Stimulated activated CD8-positive, alpha-beta memory T cell treated with anti-CD3 and anti-CD28 coated beads, Interleukin-15, amount 100 ng/mL, for 24 hours (primary cell): ENCODE measurements at places on chromosomes 16 and 17.

DNA sequence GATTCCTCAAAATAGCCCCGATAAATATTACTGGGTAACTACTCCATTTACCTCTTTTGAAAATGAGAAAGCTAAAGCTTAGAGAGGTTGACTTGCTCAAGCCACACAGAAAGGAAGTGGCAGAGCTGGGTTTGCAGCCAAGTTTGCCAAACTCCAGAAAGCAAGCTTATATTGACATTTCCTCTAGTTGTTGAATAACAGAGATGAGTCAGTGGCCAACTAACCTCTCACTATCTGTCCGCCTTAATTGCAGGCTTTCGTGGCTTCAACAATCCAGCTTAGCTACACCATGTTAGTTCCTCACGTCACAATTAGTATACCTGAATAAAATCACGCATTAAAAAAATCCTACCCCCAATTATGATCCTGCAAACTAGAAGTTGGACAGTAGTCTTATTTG lies 151.7 kb downstream of the CNTNAP4 start:
- DNase-seq, result no peak

GRCh38 chr16:77898671-77899211 lies 110.4 kb downstream of the VAT1L start:
- no peak for DNase-seq

GRCh38 chr16:13471036-13471435 lies 448.9 kb upstream of the ERCC4 start:
- DNase-seq, result no peak

GRCh38 chr16:4214215-4214621 lies 27.7 kb downstream of the SRL start:
- no peak for DNase-seq

DNA sequence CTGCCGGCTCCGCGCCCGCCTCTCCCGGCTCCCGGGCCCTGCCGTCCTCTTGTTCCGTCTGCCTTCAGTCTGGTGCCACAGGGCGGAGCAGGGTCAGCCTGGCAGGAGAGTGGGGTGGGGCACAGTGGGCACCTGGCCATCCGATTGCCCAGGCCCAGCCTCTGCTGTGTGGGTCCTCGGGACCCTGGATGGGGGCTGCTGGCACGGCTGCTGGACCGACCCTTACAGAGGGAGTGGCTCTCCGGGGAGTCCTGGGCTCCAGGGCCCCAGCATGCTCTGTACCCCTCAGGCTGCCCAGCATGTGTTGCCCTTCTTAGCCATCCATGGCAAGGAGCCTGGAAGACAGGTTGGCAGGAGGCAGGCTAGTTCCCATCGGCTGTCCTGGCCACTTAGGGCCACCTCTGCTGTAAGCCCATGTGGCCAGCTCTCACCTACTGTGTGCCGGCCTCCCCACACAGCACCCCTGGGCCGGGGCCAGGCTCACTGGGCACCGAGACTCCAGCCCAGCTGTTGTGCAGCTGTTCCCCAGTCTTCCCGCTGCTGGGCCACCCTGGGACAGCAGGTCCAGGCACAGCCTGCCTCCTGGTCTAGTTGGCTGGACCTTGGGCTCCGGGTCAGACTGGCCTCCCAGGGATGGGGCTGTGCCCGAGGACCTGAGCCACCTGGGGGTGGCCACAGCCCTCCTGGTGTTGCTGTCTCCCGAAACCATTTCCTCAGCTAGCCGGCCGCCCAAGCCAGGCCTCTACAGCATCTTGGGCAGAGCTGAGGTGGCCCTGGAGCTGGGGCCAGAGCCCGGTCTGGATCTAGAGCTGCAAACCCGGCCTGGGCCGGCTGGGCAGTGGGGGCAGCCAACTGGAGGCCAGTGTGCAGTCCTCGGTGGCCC lies 24.9 kb downstream of the BAHCC1 start:
- DNase-seq, result no peak

- no peak for DNase-seq
These were observed 432.7 kb upstream of the ASIC2 start for GRCh38 chr17:33725675-33726271.

DNA sequence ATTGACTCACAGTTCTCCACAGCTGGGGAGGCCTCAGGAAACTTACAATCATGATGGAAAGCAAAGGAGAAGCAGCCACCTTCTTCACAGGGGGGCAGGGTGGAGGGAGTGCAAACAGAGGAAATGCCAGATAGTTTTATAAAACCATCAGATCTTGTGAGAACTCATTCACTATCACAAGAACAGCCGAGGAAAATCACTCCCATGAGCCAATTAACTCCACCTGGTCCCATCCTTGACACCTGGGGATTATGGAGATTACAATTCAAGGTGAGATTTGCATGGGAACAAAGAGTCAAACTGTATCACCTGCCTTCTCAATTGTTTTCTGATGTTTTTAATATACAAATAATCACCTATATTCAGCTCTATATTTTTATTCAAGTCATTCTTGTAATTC lies 1527.3 kb upstream of the GOT2 start:
- DNase-seq, result no peak

DNA sequence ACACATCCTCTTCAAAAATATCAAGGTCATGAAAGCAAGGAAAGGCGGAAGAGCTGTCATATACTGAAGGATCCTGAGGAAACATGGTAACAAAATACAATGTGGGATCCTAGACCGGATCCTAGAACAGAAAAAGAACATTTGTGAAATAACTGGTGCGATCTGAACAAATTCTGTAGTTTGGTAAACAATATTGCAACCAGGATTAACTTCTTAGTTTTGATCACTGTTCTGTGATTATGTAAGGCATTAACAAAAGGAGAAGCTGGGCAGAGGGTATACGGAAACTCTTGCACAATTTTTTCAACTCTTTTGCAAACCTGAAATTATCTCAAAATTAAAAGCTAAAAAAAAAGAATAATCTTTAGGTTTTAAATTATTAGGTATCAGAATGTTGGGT lies 109.7 kb downstream of the TRIM37 start:
- DNase-seq, result no peak

GRCh38 chr16:21704733-21705132 lies 41.0 kb downstream of the OTOA start:
- DNase-seq, result no peak
